ENCODE measurements at places on chromosomes 7 and 10.

- H3K27ac ChIP-seq, result no peak overlapping the region
- H3K27me3 ChIP-seq, result no peaks in the 10 kb centered on the region
- H3K4me1 ChIP-seq, result peaks cover 19% of the 10 kb centered on the region
- DNase-seq, result no peak
- no peaks in the 10 kb centered on the region for H3K36me3 ChIP-seq
Measured at GRCh38 chr7:28646376-28647075, 234.2 kb downstream of the CREB5 start.

DNA sequence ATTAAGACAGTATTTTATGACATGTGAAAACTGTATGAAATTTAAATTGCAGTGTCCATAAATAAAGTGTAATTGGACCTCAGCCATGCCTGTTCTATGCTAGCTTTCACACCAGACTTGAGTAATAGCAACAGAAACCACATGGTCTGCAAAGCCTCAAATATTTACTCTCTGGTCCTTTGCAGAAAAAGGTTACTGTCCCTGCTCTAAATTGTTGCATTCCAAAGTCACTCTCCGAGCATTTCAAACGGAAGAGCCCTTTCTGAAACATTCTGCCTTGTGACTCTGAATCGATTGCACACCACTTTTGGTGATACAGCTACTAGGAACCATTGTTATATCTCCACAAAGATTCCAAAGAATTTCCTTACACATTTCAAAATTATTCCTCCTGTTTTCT, 81.0 kb upstream of the STK17A start:
- no peak overlapping the region for H3K4me3 ChIP-seq
- H3K27me3 ChIP-seq, result no peaks in the 10 kb centered on the region
- no peak for DNase-seq
- H3K27ac ChIP-seq, result no peak overlapping the region
- peaks cover 8% of the 10 kb centered on the region for H3K4me1 ChIP-seq

DNA sequence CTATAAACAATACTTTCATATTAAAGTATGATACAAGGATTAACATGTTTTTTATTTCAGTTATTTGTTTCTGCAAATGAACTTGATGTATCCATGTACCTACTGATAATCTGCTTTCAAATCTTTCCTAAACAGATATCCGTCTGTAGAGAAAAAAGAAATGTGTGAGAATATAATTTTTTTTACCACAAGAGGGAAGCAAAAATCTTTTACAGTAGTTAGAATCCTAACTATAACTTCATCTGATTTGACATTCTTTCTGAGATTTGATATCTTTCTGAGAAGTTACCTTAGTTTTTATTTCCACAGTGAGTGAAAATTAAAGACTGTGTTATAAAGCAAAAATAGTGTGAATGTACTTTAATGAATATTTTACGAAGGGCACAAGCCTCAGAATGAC, 203.9 kb upstream of the PCLO start:
- no peaks in the 10 kb centered on the region for H3K4me1 ChIP-seq
- H3K27ac ChIP-seq, result no peak overlapping the region
- DNase-seq, result no peak
- no peaks in the 10 kb centered on the region for H3K27me3 ChIP-seq
- no peaks in the 10 kb centered on the region for H3K36me3 ChIP-seq
- no peak overlapping the region for H3K4me3 ChIP-seq

GRCh38 chr10:57955076-57955475, 312.6 kb downstream of the IPMK start:
- no peaks in the 10 kb centered on the region for H3K4me1 ChIP-seq
- DNase-seq, result no peak
- H3K36me3 ChIP-seq, result no peaks in the 10 kb centered on the region
- no peaks in the 10 kb centered on the region for H3K27me3 ChIP-seq

DNA sequence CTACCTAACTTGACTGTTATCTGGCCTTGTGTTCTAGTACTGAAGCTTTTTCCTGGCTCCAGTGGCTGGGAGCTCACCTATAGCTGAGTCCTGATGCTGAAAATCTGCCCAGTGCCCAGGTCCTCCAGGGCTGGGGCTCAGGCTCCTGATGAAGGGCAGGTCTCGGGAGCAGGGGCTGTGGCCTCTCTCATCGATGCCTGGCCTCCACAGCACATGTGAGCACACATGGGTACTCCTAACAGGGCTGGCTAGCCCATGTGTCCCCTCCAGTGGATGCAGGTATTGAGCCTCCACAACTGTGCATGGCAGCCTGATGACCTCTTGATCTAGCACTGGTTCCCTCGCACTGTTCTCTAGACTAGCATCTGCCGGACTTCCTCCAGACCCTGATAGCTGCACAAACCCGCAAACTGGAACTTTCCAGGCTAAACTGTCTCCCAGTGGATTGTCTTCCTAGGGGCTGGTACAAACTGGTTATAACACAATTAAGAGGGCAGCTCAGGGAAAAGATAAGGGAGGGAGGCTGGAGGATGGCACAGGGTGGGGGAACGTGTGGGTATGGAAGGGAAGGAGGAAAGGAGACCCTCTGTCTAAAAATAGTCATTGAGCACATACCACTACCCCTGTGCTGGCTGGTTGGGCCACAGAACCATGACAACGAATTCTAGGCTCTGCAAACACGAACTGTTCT, 35.1 kb downstream of the PLAC9 start:
- no peak for DNase-seq
- peak overlapping the region; percentile 72 for H3K27ac ChIP-seq
- H3K36me3 ChIP-seq, result peaks cover 88% of the 10 kb centered on the region
- no peaks in the 10 kb centered on the region for H3K27me3 ChIP-seq
- no peak overlapping the region for H3K4me3 ChIP-seq
- peaks cover 99% of the 10 kb centered on the region for H3K4me1 ChIP-seq
